ENCODE measurements at places on chromosomes 7 and 10.

DNA sequence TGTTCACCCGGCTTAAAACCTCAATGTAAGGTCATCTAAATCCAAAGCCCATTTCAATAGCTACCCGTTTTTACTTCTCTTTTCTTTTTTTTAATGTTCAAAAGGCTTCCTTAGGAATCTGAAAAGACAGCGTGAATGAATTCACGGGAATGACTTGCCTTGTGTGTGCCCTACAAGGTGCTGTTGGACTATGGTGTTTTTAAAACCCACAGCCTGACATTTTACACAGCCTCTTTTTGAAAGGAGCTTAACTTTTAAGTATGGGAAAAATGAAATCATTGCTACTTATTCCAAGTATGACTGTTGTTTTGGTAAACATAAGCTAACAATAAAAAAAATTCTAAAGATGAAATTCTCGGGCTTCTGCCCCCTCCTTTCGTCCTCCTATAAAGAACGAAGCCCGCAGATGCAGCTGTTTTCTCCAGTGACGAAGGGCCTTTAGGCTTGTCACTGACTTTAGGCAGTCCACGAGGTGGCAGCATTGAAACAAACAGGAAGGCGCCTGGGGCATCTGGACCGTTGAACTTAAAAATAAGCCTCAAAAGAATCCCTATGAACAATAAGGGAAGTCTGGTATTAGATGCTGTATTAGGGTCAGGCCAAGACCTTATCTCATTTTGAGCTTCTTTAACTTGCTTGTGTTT, 141.3 kb downstream of the NRP1 start:
- DNase-seq, result peak; percentile 15

DNA sequence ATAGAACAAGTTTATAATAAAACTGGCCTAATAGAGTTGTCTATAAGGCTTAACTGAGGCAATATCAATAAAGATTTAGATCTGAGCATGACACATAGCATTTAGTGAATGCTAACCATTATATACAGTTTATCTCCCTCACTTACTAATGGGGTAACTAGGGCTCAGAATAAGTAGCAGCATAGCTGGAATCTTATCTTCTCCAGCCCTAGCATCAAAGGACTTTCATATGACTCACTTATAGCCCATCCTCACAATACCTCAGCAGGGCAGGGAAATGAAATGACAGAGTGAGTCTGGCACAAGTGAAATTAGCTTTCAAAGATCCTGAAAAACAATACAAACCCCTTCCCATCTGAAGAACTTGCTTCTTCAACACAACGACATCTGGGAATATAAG, 362.9 kb downstream of the KIF20B start:
- no peak for DNase-seq

- no peak for DNase-seq
Observed at GRCh38 chr10:14513123-14513522, 182.4 kb upstream of the FRMD4A start.

DNA sequence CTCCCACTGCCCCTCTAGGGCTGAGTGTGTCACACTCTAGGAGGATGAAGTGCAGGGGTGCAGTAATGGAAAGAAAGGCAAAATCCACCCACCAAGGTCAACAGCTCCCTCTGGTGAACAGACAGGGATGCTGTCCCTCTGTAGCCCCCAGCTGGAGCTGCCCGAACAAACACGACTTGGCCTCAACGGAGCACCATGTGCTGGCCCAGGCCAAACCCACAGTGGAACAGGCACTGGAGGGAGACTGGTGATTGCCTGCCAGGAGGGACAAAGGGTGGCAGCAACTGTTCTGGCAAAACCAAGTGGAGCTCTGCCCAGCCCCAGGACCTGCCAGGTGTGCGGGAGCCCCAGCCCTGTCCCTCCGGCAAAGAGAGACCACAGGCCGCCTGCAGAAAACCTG, 20.7 kb downstream of the PDIA4 start:
- no peak for DNase-seq

DNA sequence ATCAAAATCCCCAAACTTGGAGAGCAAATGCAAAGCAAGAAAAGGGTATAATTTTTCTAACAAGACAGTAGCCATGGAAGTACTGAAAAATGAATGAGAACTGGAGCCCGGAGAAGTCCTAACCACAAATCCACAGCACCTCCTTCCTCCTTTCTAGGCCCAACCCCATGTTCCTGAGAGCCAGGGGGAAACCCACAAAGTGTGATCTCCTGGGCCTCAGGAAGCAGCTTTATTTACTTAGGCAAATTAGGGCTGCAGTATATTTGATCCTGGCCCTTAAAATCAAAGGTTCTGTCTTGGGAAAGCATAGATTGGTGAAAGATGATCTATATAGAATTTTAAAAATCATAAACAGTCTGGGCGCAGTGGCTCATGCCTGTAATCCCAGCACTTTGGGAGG, 103.0 kb downstream of the DOCK4 start:
- no peak for DNase-seq

DNA sequence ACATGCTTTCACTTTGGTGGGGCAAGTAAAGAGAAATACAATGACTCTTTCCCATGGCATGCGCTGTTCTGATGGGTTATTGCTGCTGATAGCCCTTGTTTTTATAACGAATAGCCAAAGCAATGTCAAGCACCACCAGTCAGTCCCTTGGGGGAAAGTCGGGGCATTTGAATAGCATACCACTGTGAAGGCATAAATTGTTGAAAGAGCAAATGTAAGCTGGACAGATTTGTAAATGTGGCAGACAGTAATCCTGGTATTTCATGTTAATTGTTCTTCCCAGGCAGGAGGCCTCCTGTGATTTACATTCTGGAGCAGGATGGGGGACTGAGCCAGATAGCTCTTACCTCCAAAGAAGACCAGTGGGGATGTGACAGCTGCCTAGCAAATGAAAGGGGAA, 293.3 kb downstream of the ADRA2A start:
- no peak for DNase-seq

DNA sequence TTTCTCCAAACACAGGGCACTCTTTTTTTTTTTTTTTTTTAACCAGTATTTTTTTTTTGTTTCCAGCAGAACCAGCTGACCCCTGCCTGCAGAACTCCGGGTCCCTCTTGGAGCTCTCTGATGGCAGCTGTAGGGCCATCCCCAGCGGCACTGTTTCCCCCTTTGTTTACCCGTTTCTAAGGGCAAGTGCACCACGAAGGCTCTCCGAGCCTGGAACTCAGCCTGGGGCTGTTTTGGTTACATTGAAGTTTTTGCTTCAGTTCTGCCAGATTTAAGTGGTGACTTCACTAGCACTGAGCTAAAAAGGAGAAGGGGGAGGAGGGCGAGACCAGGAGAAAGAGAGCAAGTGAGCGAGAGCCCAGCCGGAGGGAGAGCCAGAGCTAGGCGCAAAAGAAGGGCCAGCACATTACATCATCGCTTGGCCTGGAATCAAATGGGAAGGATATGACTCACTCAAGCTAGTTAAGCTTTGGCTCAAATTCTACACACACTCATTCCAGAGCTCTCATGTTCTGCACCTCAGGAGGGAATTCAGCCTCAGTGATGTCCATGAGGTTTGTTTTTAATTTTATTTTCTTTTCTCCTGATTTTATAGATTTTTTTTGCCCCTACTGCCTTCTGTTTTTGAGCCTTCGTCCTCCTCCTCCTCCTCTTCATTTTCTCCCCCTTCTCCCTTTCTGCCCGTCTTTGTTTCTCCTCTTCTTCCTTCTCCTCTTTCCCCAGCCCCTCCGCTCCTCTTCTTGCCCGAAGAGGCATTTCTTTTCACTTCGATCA, 272.3 kb downstream of the TRIL start:
- DNase-seq, result no peak

GRCh38 chr7:24894429-24895221, 85.4 kb downstream of the OSBPL3 start:
- no peak for DNase-seq

DNA sequence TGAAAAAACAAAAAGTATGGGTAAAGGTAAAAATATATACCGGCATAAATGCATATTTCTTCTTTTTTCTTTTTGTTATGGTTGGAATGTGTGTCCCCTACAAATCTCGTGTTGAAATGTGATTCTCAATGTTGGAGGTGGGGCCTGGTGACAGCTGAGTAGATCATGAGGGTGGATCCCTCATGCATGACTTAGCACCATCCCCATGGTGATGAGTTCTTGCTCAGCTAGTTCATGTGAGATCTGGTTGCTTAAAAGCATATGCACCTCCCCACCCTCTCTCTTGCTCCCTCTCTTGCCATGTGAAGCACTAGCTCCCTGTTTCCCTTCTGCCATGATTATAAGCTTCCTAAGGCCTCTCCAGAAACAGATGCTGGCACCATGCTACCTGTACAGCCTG, 93.3 kb downstream of the HYCC1 start:
- no peak for DNase-seq

- DNase-seq, result no peak
Observed at GRCh38 chr7:50142425-50143017, 49.5 kb upstream of the ZPBP start.

DNA sequence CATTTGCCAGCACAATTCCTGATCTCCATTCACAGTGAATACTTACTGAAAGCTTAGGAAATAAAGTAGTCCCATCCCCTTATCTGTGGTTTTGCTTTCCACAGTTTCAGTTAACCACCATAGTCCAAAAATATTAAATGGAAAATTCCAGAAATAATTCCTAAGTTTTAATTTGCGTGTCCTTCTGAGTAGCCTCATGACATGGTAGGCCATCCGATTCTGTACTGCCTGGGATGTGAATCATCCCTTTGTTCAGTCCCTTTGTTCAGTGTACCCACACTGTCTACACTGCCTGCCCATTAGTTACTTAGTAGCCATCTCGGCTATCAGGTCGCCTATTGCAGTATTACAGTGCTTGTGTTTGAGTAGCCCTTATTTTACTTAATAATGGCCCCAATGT, 14.2 kb downstream of the RAB11FIP2 start:
- no peak for DNase-seq

- DNase-seq, result no peak
Observed at GRCh38 chr10:76114581-76115001, 683.2 kb downstream of the LRMDA start.

GRCh38 chr10:71684356-71685173, 35.0 kb downstream of the C10orf105 start:
- no peak for DNase-seq

DNA sequence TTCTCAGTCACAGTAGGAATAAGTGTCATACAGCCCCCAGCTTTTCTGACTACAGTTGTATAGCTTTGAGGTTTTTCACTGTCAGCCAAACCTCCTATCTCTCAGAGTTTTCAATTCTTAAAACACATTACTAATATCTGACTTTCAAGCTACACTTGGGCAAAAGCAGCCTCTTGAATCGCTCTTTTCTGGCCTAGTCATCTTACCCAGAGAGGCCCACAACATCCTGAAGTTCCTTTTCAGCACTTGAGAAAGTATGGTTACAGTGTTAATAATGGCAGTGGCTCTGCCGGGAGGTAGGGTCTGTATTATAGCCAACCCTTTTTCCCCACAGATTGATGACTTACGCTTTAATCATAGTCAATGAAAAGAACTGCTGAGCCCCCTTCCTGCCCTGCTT, 181.0 kb downstream of the LRRC4 start:
- DNase-seq, result no peak

DNA sequence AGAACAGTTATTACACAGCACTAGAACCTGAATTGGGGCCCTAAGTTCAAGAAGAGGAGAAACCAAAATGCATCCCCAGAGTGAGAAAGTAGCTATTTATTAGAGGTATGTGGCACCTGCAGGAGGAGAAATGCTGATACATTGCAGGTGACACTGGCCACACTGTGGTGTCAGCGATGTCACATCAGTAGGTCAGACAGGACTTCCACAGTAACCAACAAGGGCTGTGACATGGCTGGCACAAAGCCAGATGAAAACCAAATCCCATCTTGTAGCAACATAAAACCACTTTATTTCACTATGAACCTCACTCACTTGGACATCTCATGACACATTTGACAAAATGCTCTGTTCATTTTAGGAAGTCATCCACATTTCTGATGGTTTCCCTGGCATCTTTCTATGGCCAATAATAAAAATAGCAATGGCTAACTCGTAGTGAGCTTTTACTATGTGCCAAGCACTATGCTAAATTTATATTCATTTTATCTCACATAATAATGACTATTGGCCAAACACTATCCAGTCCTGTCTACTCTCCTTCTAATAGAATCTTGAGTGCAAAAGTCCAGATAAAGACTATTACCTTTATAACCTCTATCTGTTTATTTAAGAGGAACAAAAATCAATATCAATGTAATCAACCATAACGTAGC, 154.2 kb downstream of the TSPAN12 start:
- DNase-seq, result no peak

DNA sequence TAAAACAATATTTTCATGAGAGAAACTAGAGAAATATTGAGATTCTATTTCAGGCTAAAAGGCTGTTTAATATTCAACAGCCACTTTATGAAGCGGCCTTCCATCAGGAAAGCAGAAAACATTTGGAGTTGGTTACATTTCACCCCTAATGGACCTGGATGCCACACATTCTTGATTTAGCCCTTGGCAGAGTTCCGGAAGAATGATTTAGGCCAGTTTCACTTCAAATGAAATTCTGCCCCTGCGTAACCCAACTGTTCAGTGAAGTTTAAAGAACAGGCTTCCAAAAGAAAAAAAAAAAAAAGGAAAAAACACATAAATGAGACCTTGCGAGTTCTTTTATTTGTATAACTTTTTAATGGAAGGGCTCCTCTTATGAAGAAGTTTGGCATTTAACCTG, 239.2 kb upstream of the AKR1E2 start:
- DNase-seq, result no peak

DNA sequence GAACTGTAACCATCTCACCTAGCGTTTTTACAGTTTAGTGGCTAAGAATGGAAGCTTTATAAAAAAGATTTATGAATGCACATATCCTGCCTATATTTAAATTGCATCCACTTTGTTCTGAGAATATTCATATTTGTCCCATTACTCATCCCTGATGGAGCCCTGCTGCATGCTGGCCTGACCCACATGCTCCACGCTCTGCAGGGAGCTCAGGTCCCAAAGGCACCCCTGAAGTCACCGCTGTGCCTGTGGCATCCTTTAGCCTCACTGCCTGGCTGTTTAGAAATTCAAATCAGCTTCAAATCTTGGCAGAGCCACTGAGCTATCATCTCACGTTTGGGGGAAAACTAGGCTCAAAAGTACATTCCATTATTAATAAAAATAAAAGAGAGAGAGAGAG, 24.4 kb downstream of the C10orf90 start:
- no peak for DNase-seq

DNA sequence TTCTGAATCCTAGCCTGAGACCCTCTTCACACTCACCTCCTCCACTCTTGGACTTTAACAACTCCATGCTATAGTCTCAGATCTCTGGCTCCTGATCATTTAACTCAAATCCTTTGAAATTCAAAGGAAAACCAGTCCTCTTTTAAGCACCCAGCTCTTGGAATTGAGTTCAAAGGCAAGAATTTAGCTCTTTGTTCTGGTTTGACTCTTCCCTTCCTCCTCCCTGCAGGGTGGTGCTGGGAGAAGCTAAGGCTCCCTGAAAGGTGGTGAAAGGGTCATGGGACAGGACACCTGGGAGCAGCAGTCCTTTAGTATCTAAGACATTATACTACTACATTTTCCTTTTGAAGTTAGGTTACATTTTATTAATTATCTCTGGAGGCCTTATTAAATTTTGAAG, 259.4 kb downstream of the CCSER2 start:
- no peak for DNase-seq

GRCh38 chr10:96743988-96744585, 23.8 kb upstream of the PIK3AP1 start:
- peak; percentile 31 for DNase-seq

Data from T-helper 2 cell (primary cell).